Globus pallidus (tissue), 1 donor: ENCODE measurements at places on chromosomes 11 and 22.

- DNase-seq: no peak
Measured at GRCh38 chr11:18721561-18722292, 4.3 kb downstream of the IGSF22 start.

- no peak for DNase-seq
Measured at GRCh38 chr11:69550846-69551245, 69.4 kb downstream of the LINC01488 start.

DNA sequence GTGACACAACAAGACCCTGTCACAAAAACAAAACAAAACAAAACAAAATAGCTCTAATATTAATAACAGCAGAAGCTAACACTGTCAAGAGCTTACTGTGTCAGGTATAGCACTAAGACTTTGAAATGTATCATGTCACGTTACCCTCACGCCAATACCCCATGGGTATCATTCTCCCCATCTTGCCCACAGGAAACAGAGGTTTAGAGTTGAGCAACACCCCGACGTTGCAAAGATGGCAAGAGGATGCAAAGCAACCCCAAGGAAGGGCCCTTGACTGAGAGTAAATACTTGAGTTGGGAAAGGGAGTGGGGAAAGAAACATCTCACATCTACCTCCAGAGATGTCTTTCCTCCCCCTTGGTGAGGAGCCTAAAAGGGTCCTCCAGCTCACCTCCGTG lies 366.8 kb downstream of the LARGE1 start:
- DNase-seq: no peak

DNA sequence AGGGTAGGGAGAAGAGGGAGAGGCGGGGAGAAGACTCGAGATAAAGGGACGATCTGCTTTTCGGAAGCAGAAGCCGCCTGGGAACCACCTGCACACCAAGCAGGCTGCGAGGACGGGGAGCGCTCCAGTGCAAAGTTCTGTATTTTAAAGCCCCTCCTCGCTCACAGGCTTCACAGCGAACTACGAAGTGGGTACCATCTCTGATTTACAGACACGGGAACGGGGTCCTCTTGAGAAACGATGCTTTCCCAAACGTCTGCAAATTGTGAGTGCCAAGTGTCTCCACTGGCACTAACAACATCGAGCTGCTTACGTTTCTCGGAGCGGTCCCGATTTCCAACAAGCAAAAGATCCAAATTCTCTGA lies 700 bp upstream of the STX3 start:
- DNase-seq: peak; percentile 27

GRCh38 chr11:128848815-128849455 lies 18.2 kb downstream of the KCNJ1 start:
- DNase-seq: no peak

DNA sequence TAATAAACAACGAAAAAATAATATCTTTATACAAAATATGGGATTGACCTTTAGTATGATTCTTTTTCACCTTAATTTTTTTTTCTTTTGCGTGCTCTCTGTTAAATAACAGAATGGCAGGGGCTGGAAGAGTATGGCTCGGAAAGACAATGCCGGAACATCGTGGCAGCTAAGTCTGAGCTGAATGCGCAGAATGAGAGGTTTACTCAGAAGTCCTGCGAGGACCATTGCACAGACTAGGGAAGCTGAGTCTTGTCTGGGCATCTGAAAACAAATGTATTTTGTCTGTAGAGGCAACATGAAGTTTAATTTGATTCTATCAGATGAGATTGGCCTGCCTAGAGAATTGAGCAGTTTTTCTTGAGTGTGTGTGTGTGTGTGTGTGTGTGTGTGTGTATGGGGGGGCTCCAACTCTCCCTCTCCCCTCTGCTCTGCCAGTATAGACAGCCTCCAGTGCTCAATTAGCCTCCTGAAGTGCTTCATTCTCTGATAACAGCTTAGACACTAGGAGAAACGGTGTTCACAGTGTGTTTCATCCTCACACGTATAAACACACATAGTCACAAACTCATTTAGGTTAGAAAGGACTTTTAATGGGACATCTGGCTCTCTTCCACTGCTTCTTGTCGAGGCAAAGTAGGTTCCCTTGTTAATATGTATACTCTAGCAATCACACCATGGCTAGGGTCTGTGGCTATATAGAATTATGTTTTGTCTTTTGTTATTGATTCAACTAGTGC lies 244.3 kb upstream of the SORL1-AS1 start:
- peak; percentile 56 for DNase-seq

GRCh38 chr11:126732981-126733380 lies 267.6 kb downstream of the KIRREL3 start:
- DNase-seq: no peak

GRCh38 chr11:12043959-12044791 lies 35.7 kb upstream of the DKK3 start:
- DNase-seq: peak; percentile 72

- no peak for DNase-seq
Measured at GRCh38 chr11:73216465-73216864, 1.6 kb upstream of the P2RY2 start.

- no peak for DNase-seq
Measured at GRCh38 chr22:43731988-43732387, 80.1 kb downstream of the EFCAB6 start.
